ENCODE measurements at places on chromosomes 4 and X. TPM values are rescaled to one million over a fixed set of nuclear protein-coding genes. Genes with fewer than 3 reads are reported as not detected.
A peak's percentile ranks its signal among the peaks of the same experiment; 100 is the strongest.

Gene GPR119
- total RNA-seq = not detected

Gene SLC25A43
- total RNA-seq = 5.9 TPM

Gene RS1
- total RNA-seq = not detected

Gene VCX3A
- total RNA-seq = not detected

Gene ATOH1
- total RNA-seq = not detected

Gene CCDC120
- 6.5 TPM for total RNA-seq

- peak overlapping the region; percentile 91 for H3K4me3 ChIP-seq
- no peaks in the 10 kb centered on the region for H3K27me3 ChIP-seq
- peak overlapping the region; percentile 94 for H3K27ac ChIP-seq
- peak; percentile 93 for DNase-seq
Observed at GRCh38 chrX:1391370-1391706, 575 bp downstream of the SLC25A6 start.

- H3K4me3 ChIP-seq = no peak overlapping the region
- H3K27ac ChIP-seq = no peak overlapping the region
- no peak for DNase-seq
- peaks cover 23% of the 10 kb centered on the region for H3K4me1 ChIP-seq
- no peaks in the 10 kb centered on the region for H3K27me3 ChIP-seq
- peaks cover 43% of the 10 kb centered on the region for H3K36me3 ChIP-seq
Observed at GRCh38 chrX:55006827-55007621, 6.9 kb downstream of the APEX2 start.

- no peak overlapping the region for H3K4me3 ChIP-seq
- H3K27ac ChIP-seq = no peak overlapping the region
- H3K36me3 ChIP-seq = no peaks in the 10 kb centered on the region
- no peaks in the 10 kb centered on the region for H3K27me3 ChIP-seq
Observed at GRCh38 chr4:11954093-11954492, 525.4 kb upstream of the HS3ST1 start.

- H3K36me3 ChIP-seq = no peaks in the 10 kb centered on the region
- H3K27ac ChIP-seq = no peak overlapping the region
- no peak overlapping the region for H3K4me3 ChIP-seq
- no peaks in the 10 kb centered on the region for H3K4me1 ChIP-seq
- peaks cover 12% of the 10 kb centered on the region for H3K27me3 ChIP-seq
Observed at GRCh38 chr4:138805736-138806135, 209.8 kb upstream of the NOCT start.

- DNase-seq = no peak
- H3K4me1 ChIP-seq = no peaks in the 10 kb centered on the region
- H3K4me3 ChIP-seq = no peak overlapping the region
- no peaks in the 10 kb centered on the region for H3K36me3 ChIP-seq
Observed at GRCh38 chr4:73848183-73848777, 4.8 kb upstream of the PF4V1 start.

- H3K4me1 ChIP-seq = no peaks in the 10 kb centered on the region
- no peaks in the 10 kb centered on the region for H3K27me3 ChIP-seq
- no peak overlapping the region for H3K27ac ChIP-seq
- H3K36me3 ChIP-seq = no peaks in the 10 kb centered on the region
- H3K4me3 ChIP-seq = no peak overlapping the region
- no peak for DNase-seq
Observed at GRCh38 chr4:91198951-91199350, 1071.8 kb downstream of the CCSER1 start.

DNA sequence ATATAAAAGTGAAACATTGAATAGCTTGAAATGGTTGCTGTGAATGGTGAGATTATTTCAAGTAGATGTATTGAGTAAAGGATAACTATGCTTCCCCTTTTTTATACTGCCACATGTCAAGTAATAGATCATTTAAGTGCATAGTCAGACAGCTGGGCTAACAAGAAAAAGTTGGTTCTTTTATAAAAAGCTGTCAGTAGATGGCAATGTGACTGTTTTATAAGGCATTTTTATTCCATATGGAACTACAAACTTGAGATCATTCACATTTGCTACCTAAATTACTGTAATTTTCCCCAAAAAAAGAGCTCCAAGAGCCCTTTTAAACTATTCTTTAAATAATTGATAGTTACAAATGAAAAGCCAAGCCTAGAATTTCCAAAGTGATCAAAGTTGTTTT is 831.0 kb downstream of the C4orf33 start:
- H3K27me3 ChIP-seq = no peaks in the 10 kb centered on the region
- H3K4me1 ChIP-seq = no peaks in the 10 kb centered on the region
- H3K36me3 ChIP-seq = no peaks in the 10 kb centered on the region
- no peak overlapping the region for H3K27ac ChIP-seq
- H3K4me3 ChIP-seq = no peak overlapping the region

DNA sequence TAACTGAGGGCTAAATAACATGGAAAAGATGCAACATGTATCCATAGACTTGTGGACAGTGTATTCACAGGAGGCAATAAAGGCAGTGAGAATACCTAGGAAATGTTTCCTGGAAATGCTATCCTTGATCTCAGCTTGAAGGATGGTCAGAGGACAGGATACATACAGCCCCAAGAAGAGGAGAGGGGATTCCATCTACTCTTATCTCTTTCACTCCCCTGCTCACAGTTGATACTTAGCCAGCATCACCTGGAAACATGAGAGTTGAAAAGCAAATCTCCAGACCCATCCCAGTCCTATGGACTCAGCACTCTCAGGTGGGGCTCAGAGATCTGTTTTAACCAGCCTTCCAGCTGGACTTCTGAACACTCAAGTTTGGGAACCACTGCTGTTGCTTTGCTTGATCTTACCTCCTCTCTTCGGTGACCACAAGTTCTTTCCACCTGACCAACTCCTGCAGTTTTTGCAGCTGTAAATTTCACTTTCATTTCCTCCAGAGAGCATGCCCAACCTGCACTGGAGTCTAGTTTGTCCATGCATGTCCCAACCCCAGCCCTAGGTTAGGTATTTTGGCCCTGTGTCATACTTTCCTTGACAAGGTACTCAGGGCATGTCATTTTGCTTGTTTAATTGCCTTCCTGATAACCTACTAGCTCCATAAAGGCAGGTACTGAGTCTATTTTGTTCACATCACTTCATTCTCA is 10.4 kb downstream of the RELL1 start:
- H3K27me3 ChIP-seq = no peaks in the 10 kb centered on the region
- peaks cover 62% of the 10 kb centered on the region for H3K36me3 ChIP-seq
- DNase-seq = peak; percentile 43
- peak overlapping the region; percentile 6 for H3K4me3 ChIP-seq

GRCh38 chr4:102705391-102705935 is 55.3 kb downstream of the MANBA start:
- no peaks in the 10 kb centered on the region for H3K4me1 ChIP-seq
- H3K36me3 ChIP-seq = peaks cover 16% of the 10 kb centered on the region
- no peaks in the 10 kb centered on the region for H3K27me3 ChIP-seq
- DNase-seq = no peak
- no peak overlapping the region for H3K4me3 ChIP-seq

DNA sequence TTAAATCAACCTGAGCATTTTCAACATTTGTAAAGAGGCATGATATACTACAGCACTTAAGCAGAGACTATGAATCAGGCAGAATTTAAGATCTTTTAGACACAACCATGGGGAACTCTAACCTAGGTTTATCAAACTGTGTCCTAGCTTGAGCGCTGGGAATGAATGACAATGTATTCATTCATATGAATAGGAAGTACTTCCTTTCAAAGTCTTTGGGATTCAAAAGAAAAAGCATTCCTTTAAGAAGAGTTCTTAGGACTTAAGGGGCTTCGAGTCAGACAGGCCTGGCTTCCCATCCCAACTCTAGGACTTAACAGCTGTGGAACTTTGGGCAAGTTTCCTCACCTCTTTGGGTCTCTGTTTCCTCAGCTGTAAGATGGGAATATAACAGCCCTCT is 104.6 kb downstream of the ANAPC4 start:
- no peak overlapping the region for H3K27ac ChIP-seq
- H3K4me3 ChIP-seq = no peak overlapping the region
- H3K4me1 ChIP-seq = peaks cover 3% of the 10 kb centered on the region
- no peak for DNase-seq
- no peaks in the 10 kb centered on the region for H3K36me3 ChIP-seq

- DNase-seq = no peak
- no peaks in the 10 kb centered on the region for H3K4me1 ChIP-seq
- no peak overlapping the region for H3K4me3 ChIP-seq
- no peak overlapping the region for H3K27ac ChIP-seq
- no peaks in the 10 kb centered on the region for H3K36me3 ChIP-seq
- no peaks in the 10 kb centered on the region for H3K27me3 ChIP-seq
Observed at GRCh38 chr4:24754571-24754970, 40.8 kb upstream of the SOD3 start.

- no peaks in the 10 kb centered on the region for H3K36me3 ChIP-seq
- H3K4me3 ChIP-seq = no peak overlapping the region
- H3K27me3 ChIP-seq = no peaks in the 10 kb centered on the region
- H3K27ac ChIP-seq = no peak overlapping the region
- no peaks in the 10 kb centered on the region for H3K4me1 ChIP-seq
Observed at GRCh38 chr4:162347842-162348213, 184.0 kb upstream of the FSTL5 start.

Measured in activated CD4-positive, alpha-beta memory T cell treated with anti-CD3 and anti-CD28 coated beads, Interleukin-2, amount 10 ng/mL, durations not matched to agents 7 days and 5 days (primary cell).